Stimulated activated CD4-positive, alpha-beta T cell treated with anti-CD3 and anti-CD28 coated beads, Interleukin-4, amount 100 ng/mL, for 48 hours (primary cell): ENCODE measurements at places on chromosomes 11 and 22.

GRCh38 chr11:69486773-69487291 lies 5.4 kb downstream of the LINC01488 start:
- DNase-seq: no peak

GRCh38 chr11:1481861-1482441 lies 4.6 kb downstream of the MOB2 start:
- no peak for DNase-seq

- DNase-seq: no peak
These were observed 9.7 kb upstream of the FXYD2 start for GRCh38 chr11:117834068-117834810.

DNA sequence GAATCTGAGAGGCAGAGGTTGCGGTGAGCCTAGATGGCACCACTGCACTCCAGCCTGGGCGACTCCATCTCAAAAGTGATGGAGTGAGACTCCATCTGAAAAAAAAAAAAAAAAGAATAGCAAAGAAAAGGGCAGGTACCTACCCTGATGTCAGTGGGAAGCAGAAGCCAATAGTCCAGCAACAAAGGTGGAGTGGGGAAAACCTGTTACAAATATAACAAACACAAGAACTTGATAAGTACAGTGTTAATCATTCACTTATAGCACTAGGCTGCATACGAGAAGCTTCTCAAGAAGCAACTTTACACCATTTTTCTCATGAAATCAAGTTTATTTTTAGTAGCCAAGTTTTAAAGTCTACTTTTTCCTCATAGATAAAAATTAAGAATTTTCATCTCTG lies 62.5 kb upstream of the YWHAH start:
- DNase-seq: no peak

DNA sequence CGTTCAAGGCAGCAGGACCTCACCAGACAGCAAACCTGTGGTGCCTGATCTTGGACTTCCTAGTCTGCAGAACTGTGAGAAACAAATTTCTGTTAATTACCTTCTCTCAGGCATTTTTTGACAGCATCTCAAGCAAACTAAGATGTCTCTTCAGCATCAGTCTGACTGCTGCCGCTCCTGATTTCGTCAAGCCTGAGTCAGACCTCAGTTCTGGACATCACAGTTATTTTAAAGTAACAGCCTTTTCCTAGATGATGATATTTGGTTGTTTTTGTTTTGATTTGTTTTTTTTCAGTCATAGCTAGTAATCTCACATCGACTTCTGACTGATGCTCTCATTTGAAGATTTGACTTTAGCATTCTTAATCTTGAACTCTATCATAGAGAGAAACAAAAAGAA lies 71.9 kb downstream of the BLID start:
- DNase-seq: no peak
